ENCODE measurements at places on chromosomes 3 and 15. TPM values are rescaled to one million over a fixed set of nuclear protein-coding genes. Genes with fewer than 3 reads are reported as not detected.

- DNase-seq: no peak
- H3K4me3 ChIP-seq: no peak overlapping the region
- no peaks in the 10 kb centered on the region for H3K36me3 ChIP-seq
- H3K27ac ChIP-seq: no peak overlapping the region
- H3K4me1 ChIP-seq: no peaks in the 10 kb centered on the region
These were observed 298.2 kb upstream of the SATB1 start for GRCh38 chr3:18723206-18723810.

DNA sequence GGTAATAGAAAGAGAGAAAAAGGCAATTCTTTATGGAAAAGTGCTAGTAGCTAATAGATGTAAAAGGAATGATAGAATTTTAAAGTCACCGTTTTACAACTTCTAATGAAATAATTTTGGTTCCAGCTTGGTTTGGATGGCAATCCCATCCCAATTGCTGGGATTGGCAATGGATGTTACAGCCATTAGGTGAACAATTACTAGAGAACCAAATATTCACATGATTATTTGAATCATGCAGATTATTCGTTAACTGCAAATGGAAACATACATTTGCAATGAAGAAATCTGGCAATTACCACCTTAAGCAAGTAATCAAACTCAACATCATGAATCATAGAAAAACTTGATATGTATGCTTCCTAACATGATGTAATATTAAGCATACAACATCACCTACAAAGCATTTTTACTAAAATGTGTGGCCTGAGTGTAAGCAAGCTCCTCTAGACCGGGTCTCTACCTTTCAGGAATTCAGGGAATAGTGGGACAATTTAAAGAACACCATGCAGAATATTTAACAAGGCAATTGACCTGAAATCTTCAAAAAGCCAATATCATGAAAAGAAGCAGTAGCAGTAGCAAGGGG is 26.2 kb upstream of the ANP32A start:
- peaks cover 9% of the 10 kb centered on the region for H3K4me1 ChIP-seq
- H3K27me3 ChIP-seq: peaks cover 27% of the 10 kb centered on the region
- no peak overlapping the region for H3K27ac ChIP-seq

DNA sequence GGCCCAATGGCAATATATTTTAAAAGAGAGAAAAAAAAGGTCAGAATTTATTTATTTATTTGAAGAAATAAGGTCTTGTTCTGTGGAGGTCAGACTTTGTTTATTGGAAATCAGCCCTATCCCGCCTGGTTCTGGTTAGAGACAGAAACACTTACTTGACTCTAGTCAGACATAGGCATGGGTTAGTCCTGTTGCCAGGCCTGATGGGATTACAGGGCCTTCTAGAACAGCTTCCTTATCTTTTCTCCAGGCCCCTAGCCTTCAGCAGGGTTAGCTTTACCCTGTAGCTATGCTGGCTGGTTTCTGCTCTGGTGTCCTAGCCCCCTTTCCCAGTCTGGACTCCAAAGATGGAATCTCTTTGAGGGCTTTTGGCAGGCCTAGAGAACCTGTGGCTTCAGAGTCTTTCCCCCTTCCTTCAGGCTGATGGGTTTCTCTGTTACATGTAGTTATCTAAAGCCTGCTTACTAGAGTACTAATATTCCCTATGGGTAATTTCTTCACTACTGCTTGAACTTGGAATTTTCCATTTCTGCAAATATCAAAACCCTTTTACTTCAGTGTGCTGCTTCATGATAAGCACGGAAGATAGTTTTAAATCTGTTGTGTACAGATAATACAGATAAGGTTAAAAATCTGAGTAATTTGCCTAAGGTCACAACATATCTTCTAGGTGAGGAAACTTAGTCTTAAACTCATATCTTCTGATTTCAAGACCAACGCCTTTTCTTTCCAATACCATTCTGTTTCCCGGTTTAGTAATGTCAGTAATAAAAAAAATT is 10.6 kb downstream of the IREB2 start:
- no peaks in the 10 kb centered on the region for H3K27me3 ChIP-seq
- peaks cover 39% of the 10 kb centered on the region for H3K36me3 ChIP-seq
- H3K27ac ChIP-seq: no peak overlapping the region
- DNase-seq: no peak
- H3K4me1 ChIP-seq: peaks cover 19% of the 10 kb centered on the region

GRCh38 chr3:11626084-11626463 is 17.6 kb downstream of the VGLL4 start:
- H3K36me3 ChIP-seq: no peaks in the 10 kb centered on the region
- H3K4me3 ChIP-seq: no peak overlapping the region
- DNase-seq: no peak
- H3K27me3 ChIP-seq: no peaks in the 10 kb centered on the region
- peaks cover 86% of the 10 kb centered on the region for H3K4me1 ChIP-seq

Gene TLR9
- total RNA-seq: 0.69 TPM

GRCh38 chr15:91192285-91192684 is 92.2 kb downstream of the SV2B start:
- no peaks in the 10 kb centered on the region for H3K4me1 ChIP-seq
- no peak overlapping the region for H3K4me3 ChIP-seq
- H3K27me3 ChIP-seq: peaks cover 4% of the 10 kb centered on the region
- H3K36me3 ChIP-seq: no peaks in the 10 kb centered on the region

Gene PRSS50
- total RNA-seq: 0.32 TPM

GRCh38 chr3:14719006-14719405 is 44.1 kb downstream of the C3orf20 start:
- no peak for DNase-seq
- H3K4me3 ChIP-seq: no peak overlapping the region
- no peaks in the 10 kb centered on the region for H3K4me1 ChIP-seq
- H3K36me3 ChIP-seq: no peaks in the 10 kb centered on the region
- H3K27ac ChIP-seq: no peak overlapping the region

GRCh38 chr3:64039981-64040733 is 16.9 kb upstream of the PSMD6 start:
- DNase-seq: no peak
- no peaks in the 10 kb centered on the region for H3K4me1 ChIP-seq
- H3K4me3 ChIP-seq: no peak overlapping the region
- no peaks in the 10 kb centered on the region for H3K36me3 ChIP-seq
- H3K27ac ChIP-seq: no peak overlapping the region
- H3K27me3 ChIP-seq: no peaks in the 10 kb centered on the region

DNA sequence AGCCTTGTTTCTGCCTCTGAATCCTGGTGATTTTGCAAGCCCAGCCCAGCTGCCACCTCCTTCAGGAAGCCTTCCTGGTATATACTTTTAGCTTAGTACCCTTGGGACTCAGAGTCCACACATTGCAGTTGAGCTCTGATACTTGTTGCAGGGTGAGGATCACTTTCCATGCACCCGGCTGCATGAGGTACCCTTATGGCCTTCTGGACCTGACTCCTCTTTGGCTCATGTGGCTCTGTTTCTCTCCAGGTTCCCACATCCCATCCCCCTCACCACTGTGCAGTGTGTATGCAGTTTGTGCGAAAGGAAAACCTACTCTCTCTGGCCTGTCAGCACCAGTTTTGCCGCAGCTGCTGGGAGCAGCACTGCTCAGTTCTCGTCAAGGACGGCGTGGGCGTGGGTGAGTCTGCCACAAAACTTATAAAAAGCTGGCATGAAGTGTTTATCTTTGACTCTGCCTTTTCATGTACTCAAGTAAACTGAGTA is 23.1 kb upstream of the P4HTM start:
- peaks cover 86% of the 10 kb centered on the region for H3K36me3 ChIP-seq
- no peaks in the 10 kb centered on the region for H3K4me1 ChIP-seq
- H3K4me3 ChIP-seq: no peak overlapping the region
- no peak for DNase-seq

DNA sequence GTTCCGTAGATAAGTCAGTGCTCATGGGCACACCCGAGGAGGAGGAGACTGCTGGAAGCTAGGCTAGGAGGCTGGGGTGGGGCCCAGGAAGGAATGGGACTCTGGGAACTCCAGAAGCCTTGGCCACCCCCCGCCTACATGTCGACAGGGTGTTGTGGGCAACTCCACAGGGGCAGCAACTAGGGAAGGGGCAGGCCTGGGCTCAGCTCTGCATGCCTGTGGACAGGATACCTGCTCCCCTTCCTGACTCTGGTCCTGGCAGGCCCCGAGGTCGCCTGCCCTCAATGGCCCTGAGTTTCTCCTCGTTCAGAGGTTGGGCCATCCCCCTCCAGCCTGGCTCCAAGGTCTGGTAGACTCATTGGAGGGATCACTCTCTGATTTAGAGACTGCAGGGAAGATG is 138.9 kb upstream of the LINGO1 start:
- H3K27ac ChIP-seq: no peak overlapping the region
- H3K4me1 ChIP-seq: no peaks in the 10 kb centered on the region
- no peaks in the 10 kb centered on the region for H3K27me3 ChIP-seq

Gene MYLK
- 2,797 TPM for total RNA-seq

- no peak overlapping the region for H3K27ac ChIP-seq
- no peaks in the 10 kb centered on the region for H3K27me3 ChIP-seq
- DNase-seq: no peak
- H3K36me3 ChIP-seq: no peaks in the 10 kb centered on the region
- peaks cover 20% of the 10 kb centered on the region for H3K4me1 ChIP-seq
These were observed 334.9 kb downstream of the PTPRG start for GRCh38 chr3:61896251-61896650.

GRCh38 chr15:69947394-69947793 is 150.3 kb downstream of the TLE3 start:
- no peak overlapping the region for H3K4me3 ChIP-seq
- no peak for DNase-seq
- H3K27ac ChIP-seq: no peak overlapping the region
- H3K36me3 ChIP-seq: no peaks in the 10 kb centered on the region

GRCh38 chr3:129615751-129616281 is 9.3 kb upstream of the PLXND1 start:
- H3K27ac ChIP-seq: peak overlapping the region; percentile 47
- no peaks in the 10 kb centered on the region for H3K36me3 ChIP-seq

- H3K27ac ChIP-seq: no peak overlapping the region
- no peaks in the 10 kb centered on the region for H3K36me3 ChIP-seq
- H3K4me1 ChIP-seq: peaks cover 40% of the 10 kb centered on the region
- no peaks in the 10 kb centered on the region for H3K27me3 ChIP-seq
- no peak for DNase-seq
These were observed 8.8 kb downstream of the PTPN9 start for GRCh38 chr15:75570126-75570845.

Gene PEX11A
- 20.2 TPM for total RNA-seq

DNA sequence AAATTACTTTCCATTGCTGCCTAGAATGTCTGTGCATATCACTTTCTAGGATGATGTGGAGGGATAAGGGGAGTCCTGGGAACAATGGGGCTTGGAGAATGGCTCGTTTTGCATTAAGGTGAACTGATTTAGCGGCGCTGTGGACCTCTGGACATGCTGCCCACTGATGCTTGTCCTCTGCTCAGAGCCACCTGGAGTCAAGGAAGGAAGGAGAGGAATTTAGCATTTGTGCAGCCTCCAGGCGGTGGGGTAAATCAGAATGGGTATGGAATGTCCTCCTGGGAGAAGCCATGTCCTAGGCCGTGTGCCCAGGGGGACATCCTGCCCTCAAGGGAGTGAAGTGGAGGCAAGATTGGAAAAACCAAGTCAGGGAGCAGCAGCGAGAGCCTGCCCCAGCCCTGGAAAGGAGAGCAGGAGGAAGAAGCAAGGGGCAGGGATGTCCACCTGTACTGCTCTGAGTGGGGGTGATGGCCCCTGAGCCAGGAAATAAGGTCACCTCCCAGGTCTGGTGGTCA is 37.8 kb downstream of the KY start:
- H3K27me3 ChIP-seq: no peaks in the 10 kb centered on the region
- H3K4me1 ChIP-seq: no peaks in the 10 kb centered on the region
- no peak overlapping the region for H3K4me3 ChIP-seq
- peak; percentile 77 for DNase-seq

GRCh38 chr3:195164573-195165264 is 106.2 kb downstream of the XXYLT1 start:
- DNase-seq: no peak
- peaks cover 26% of the 10 kb centered on the region for H3K4me1 ChIP-seq
- H3K4me3 ChIP-seq: no peak overlapping the region
- no peaks in the 10 kb centered on the region for H3K27me3 ChIP-seq
- H3K27ac ChIP-seq: no peak overlapping the region

- H3K4me1 ChIP-seq: no peaks in the 10 kb centered on the region
- H3K4me3 ChIP-seq: no peak overlapping the region
- peaks cover 5% of the 10 kb centered on the region for H3K36me3 ChIP-seq
- no peaks in the 10 kb centered on the region for H3K27me3 ChIP-seq
- DNase-seq: no peak
- no peak overlapping the region for H3K27ac ChIP-seq
These were observed 307.6 kb upstream of the LRRFIP2 start for GRCh38 chr3:37481982-37482381.

Gene LDHAL6B
- total RNA-seq: not detected

DNA sequence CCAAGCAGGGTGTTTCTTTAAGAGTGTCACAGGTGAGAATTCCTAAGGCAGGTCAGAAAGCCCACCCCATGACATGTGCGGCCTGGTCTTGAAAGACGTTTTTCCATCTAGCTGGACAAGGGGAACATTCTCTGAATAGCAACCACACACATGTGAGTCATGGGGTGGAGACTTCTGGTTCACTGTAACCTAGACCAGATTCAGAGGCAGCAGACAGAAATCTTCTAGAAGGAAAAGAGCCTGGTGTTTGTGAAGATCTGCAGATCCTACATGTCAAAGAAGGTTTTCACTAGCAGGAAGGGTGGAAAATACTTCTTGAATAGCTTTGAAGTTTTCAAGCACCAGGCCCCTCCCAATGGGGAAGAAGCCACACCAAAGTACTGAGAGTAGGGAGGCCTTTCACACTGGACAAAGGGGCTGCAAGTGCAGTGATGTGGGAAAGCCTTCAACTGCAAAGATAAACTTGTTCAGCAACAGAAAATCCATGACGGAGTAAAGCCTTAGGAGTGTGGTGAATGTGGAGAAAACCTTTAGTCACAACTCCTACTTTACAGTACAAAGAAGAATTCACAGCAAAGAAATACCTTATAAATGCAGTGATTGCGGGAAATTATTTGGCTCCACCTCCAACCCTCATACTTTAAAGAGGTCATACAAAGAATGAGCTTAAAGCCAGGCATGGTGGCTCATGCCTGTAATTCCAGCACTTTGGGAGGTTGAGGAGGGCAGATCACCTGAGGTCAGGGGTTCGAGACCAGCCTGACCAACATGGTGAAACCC is 17.6 kb downstream of the ADAM10 start:
- no peaks in the 10 kb centered on the region for H3K36me3 ChIP-seq
- no peak for DNase-seq
- H3K27me3 ChIP-seq: no peaks in the 10 kb centered on the region
- H3K4me1 ChIP-seq: peaks cover 12% of the 10 kb centered on the region
- no peak overlapping the region for H3K27ac ChIP-seq

Gene ZNF385D
- total RNA-seq: 8.3 TPM
